ENCODE measurements at places on chromosomes 6 and 20.

GRCh38 chr20:22711971-22712755, 127.8 kb upstream of the FOXA2 start:
- DNase-seq: no peak

- no peak for DNase-seq
Observed at GRCh38 chr6:9370480-9370879, 935.1 kb upstream of the SLC35B3 start.

GRCh38 chr6:148435386-148435785, 92.7 kb downstream of the SASH1 start:
- DNase-seq: no peak

DNA sequence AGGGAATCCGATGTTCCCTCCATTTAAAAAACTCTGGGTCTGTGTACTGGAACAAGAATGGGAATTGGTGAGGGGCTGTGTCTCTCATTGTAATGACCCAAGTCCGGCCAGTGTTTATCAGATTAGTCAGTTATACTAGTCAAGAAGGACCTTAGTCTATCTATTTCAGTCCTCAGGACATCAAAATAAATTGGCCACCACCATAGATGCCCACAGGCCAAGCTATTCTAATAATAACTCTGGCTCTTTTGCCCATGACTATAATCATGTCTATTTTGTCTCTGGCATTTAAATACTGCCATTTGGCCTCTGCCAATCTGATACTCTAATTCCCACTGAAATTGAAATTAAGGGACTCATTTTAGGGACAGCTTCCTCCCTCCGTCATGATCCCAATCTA, 37.8 kb downstream of the ELOVL4 start:
- no peak for DNase-seq

DNA sequence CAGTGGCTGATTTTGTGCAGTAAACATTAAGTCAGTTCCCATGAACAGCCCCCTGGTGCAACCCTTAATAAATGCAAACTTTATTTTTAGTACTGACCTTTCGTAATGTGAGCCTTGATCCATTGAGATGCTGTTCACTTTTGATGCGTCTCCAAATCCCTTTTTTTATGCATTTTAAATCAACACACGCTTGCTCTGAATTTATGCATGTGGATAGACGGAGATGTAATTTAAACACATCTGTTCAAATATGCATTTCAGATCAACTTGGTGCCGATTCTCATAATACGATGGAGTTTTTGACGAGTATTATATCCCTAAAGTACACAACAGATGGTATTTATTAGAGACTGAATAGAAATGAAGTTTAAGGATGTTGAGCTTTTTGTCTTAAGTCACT, 505.7 kb downstream of the CDKAL1 start:
- DNase-seq: no peak

DNA sequence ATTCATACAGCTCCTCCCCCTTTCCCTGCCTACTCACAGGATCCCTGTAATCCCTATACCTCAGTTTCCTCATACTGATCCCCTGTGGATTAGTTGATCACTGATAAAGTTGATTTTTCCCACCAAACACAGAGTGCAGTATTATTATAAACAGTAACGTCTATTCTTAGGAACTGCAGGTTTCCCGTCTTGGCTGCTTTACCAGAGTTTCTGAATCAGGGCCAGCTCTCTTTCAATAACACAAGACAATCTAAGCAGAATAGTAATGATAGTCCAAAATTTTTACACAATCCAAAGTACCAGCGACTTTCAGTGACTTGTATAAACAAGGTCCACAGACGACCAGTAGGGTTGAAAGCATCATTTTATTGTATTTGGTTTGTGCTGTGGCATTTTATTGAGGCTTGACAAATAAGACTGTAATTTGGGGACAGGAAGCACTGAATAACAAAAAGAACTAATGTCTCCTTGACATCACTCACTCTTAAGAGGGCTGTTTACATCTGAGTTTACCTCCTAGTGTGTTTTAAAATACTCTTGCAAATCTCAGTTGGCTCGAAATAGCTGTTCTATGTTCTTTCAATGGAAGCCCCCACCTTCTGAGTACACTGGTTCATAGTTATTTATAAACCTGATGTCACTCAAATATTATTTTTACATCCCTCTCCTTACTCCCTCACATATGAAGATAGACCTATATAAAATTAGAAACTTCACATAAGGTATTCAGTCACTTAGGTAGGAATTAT, 6.1 kb upstream of the JARID2 start:
- DNase-seq: no peak

DNA sequence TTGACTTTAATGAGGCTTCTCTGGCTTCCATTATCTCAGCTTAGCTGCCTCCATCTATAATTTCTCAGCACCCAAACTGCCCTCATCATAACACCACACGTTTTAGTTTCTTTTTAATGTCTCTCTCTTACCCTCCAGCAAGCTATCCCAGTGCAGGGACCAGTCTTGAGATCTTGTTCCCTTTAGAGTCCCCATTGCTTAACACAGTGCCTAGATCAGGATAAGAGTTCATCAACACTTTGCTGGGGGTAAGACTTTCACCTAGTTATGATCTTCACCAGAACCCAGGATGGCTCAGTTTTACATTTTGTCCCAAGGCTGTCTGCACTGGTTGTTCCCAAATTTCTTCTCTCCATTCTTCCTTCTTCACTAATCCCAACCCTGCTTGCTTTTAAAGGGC, 126.1 kb downstream of the OR2B2 start:
- DNase-seq: no peak

DNA sequence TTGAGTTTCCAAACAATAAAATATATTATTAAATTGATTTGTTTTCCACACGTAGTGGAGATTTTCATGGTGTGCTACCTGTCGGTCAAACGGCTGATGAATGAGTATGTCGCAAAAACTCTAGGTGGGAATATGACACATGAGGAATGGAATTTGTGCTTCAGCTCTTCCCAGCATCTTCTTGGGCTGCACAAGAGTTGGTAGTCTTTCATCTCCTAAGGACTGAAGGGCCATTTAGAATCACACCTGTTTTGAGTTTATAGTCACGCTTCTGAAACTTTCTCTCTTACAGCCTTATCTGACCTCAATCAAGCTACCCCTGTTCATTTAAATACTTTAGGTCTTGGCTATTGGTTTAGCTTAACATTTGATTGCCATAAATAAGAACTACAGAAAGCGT, 157.7 kb upstream of the AKAP12 start:
- DNase-seq: no peak

DNA sequence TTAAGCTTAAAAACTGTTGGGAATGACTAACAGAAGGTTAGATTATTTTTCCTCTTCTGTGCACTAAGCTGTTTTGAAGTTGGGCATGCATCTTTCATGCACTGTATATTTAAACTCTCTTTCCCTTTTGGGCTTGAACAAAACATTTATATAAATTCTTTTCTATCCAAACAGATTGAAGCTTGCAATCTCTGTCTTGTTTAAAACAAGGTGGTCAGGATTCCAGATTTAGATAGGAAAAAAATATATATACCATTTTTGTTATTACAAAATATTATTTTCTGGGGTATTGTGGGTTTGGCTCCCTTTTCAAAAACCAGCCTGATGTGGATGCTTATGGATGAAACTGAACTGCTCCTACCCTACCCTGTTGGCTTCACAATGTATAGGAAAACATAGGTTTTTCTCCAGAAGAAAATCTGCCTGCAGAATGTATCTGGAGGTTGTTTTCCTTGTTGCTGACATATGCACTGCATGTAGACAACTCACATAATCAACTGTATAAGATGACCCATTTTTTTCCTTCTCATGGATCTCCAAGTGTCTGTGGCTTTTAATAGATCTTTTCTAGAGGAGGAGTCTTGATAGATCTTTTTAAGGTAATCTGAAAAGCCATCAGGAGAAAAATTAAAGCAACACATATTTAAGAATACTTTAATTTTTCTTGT, 146.3 kb downstream of the PRL start:
- DNase-seq: no peak
